ENCODE measurements at places on chromosomes 6 and 20.

DNA sequence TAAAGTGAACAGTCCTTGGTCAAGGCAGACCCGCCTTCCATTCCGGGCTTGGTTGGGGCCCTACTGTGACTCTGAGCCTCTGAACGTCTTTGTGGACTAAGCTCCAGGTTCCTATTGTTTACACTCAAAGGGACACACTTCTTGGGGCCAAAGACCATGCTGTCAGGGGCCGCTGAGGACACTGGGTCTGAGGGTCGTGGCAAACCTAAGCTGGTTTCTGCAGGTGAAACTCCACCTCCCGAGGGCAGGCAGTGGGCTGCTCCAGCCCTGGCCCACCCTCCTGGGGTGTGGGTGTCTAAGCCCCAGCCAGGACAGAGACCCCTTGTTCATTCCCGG lies 43.1 kb downstream of the DSTN start:
- peak; percentile 6 for DNase-seq

- no peak for DNase-seq
These were observed 32.2 kb downstream of the RAMACL start for GRCh38 chr6:166554316-166554715.

- DNase-seq: no peak
These were observed 68.9 kb downstream of the MAN1A1 start for GRCh38 chr6:119280668-119281067.

- DNase-seq: no peak
These were observed 221.2 kb upstream of the QKI start for GRCh38 chr6:163193326-163193725.

GRCh38 chr6:84019141-84019841 lies 14.3 kb upstream of the MRAP2 start:
- DNase-seq: no peak

DNA sequence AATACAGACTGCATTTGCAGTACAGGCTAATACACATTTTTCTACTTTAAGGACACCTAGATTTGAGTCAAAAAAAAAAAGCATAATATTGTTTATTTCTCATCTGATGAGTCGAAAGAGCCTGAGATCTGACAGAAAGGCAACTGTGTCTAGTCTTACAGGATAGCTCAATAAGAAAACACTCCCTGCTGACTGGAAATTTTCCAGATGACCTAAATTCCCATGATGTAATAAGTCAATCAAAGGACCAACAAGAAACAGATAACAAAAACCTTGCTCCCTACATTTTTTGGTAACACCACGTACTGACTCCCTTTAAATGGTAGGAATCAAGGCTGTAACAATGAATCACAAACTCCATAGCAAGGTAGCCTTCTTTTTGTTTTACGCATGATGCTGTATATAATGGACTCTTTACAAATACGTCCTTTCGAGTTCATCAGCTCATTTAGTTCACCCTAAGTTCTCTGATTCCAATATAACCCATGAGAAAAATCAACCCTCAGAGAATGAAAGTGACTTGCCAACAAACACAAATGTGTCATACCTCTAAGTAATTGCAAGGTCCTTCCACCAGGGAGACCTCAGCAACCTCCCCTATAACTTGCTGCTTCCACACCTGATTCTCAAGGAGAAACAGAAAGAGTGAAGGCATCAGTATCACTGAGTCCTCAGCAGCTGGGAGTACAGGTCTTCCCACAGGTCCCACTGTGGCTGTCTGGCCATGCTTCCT lies 12.1 kb downstream of the TBX18 start:
- no peak for DNase-seq

DNA sequence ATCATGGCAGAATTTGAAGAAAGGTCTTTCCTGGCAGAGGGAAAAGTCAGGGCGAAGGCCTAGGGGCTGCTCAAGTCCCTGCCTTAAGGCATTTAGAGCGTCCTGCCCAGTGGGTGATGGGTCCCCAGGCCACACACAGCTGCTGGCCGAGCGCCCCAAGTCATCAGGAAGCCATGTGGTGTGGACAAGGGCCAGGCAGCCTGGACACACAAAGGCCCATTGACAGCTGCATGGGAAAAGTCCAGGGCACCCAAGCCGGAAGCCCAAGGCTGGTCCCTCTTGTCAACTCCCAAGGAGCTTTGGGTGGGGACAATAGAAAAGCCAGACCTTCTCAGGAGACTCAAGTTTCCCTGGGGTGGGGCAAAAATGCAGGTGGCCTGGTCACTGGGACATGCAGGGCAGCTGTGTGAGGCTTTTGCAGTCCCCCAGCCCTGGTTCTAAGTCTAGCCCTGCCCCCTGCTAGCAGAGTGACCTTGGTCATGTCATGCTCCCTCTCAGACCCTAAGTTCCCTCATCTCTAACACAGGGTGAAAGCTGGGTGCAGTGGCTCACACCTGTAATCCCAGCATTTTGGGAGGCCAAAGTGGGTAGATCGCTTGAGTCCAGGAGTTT lies 44.3 kb upstream of the PTGIS start:
- DNase-seq: no peak

- DNase-seq: no peak
These were observed 24.5 kb downstream of the CDYL start for GRCh38 chr6:4800662-4801061.
